ENCODE measurements at places on chromosomes 4 and X.

DNA sequence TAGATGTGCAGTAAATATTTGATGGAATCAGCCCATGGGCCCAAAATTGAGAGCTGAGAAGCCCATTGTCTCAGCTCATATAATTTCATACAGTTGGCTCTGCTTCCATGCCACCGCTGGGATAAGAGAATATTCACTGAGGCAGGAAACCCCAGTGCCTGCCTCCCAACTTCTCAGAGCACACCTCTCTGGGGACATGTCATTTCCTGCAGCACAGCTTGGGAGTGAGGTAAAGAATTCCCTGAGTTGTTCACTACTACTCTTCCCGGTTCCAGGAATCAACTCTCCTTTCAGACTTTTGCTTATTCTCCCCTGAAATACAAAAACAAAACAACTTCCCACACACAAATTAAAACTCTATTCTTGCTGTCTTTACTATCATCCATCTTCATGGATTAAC, 389.3 kb downstream of the MAPK10 start:
- no peak for DNase-seq

- no peak for DNase-seq
Observed at GRCh38 chr4:2961421-2961810, 1.8 kb downstream of the NOP14 start.

DNA sequence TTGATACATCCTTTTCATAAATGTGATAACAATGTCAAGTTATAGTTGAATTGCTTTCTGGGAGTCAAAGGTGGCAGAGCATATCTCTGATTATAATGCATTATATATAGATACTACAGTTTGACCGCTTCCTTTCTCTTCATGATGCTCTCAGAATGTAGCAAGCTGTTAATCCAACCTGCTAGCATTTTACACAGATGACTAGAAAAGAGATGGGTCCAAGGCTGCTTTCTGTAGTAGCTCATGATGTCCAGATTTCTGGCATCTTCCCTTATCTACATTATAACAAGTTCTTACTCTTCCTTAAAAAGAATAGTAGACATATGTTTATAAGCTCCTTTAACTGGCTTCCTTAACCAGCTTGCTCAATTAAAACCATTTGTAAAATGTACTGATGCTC, 192.0 kb downstream of the NWD2 start:
- DNase-seq, result no peak

GRCh38 chrX:65488495-65488894, 46.1 kb downstream of the LAS1L start:
- no peak for DNase-seq

GRCh38 chr4:150256225-150256620, 178.0 kb downstream of the DCLK2 start:
- no peak for DNase-seq

- DNase-seq, result no peak
Observed at GRCh38 chr4:118326585-118326984, 26.2 kb downstream of the PRSS12 start.

DNA sequence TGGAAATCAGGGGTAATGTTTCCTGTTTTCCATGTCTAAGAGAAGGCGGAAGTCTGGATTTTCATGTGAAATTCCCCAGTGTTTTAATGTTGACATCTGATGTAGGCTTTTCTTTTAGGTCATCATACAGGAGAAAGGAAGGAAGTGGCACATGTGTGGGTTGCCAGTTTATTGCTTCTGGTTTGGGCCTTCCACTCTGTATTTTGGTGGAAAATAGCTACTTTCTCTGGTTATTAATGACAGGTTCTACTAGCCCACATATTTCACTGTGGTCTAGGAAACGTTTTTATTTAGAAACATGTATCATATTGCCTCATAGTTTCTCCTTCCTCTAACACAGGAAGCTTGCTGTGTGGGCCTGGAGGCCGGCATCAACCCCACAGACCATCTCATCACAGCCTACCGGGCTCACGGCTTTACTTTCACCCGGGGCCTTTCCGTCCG, 7.2 kb downstream of the PDHA1 start:
- DNase-seq, result no peak

- DNase-seq, result no peak
Observed at GRCh38 chr4:10096978-10097335, 19.6 kb downstream of the WDR1 start.

- no peak for DNase-seq
Observed at GRCh38 chr4:55172694-55173287, 47.4 kb upstream of the KDR start.

DNA sequence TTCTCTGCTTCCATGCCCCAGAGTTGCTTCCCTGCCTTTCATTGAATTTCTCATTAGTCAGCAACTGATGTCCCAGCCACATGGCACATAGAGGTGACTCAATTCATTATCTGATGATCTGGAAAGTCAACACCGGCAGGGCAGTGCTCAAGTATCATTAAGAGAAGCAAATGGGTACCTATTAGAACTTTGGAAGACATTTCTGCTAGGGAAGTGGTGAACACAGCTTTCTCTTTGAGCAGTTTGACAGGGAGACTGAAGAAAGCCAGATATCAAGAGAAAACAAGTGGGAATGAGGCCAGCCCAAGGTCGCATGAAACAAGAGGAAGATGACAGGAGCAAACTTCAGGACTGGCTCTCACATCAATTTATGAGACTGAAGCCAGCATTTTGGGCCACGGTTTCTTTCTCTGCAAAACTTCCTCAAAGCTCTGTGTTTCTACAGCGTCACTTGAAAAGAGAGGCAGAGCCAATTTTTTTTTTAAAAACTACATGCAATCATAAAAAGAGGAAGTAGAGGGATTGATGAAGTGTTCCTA, 108.3 kb upstream of the RPS6KA3 start:
- DNase-seq, result no peak

- DNase-seq, result no peak
Observed at GRCh38 chrX:39157796-39158195, 356.5 kb downstream of the MID1IP1 start.

DNA sequence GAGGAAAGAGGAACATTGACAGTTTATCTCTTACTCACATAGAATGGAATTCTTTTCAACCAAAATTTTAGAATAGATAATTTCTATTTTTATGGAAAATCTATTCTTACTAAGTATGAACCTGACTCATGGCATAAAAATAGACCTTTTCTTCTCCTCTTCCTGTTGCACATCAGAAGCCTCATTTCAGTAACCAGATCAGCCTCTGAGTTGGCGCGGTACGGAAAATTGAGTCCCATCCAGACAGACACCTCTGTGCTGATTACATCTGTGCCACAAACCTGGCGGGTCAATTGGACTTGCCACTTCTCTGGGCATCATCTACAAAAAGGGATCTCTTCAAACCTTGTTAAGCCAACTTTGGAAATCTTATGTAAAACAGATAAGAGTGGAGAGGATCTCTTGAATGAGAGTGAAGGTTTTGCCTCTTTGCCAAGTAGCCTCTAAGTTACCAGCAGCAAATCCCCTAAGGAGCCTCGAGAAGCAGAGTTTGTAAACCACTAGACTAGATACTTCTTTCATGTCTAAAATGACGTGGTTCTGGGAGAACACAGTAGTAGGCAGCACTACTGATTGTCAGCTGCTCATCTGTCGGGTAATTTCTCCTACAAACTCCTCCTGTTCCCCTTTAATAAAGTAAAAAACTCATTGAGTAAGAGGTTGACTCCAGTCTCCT, 37.4 kb downstream of the TENM3 start:
- no peak for DNase-seq

- no peak for DNase-seq
Observed at GRCh38 chrX:38970074-38970473, 168.8 kb downstream of the MID1IP1 start.

DNA sequence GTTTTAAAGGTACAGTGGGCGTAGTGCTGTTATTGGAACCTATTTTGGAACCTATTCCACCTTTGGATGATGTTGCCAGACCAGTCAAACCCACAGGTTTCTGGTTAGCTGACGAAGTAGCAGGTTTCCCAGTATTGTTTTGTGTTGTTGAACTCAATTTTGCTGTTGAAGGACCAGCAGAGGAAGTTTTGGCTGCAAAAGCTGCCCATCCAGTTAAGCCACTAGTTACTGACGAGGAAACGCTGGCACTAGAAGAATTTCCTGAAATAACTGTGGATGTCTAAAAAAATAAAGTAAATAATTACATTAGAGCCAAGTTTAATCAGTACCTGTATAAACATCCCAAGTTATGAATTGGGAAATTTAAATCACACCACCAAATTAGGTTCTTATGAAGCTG, 25.5 kb downstream of the INTS12 start:
- DNase-seq, result no peak

GRCh38 chr4:8410641-8411271, 29.8 kb downstream of the ACOX3 start:
- DNase-seq, result no peak

DNA sequence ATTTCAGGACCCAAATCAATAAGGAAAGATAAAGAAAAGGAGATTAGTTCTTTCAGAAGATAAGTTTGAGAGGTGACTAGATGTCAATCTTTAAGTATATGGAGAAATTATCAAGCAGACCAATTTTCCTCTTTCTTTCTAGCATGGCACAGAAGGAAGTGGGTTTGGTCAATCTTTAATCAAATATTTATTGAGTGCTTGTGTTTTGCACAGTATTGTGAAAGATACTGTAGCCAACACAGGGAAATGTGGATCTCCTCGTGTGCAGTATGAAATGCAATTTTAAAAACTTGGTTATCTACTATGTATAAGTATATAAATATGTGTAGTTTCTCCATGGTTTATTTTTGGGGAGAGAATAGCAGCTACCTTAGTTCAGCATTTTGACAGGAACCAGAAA, 655.2 kb downstream of the RAPGEF2 start:
- no peak for DNase-seq

DNA sequence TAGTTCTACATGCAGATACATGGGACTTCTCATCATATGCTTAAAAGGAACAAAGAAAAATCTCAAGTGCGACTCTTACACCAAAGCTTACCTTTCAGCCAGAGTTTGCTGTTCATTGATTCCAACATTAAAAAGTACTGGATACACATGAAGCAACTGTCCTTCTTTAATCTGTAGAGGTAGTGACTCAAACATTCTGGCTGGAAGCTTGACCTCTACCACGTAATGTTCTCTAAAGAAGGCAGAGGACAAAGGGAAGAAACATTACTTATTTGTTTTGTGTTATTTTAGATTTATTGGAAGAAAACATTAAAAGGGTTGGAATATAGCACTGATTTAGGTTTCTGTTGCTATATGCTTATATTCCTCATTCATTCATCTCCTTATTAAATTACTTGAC, 476.1 kb downstream of the IL15 start:
- DNase-seq, result no peak

GRCh38 chr4:1792832-1793495, at the start of gene FGFR3:
Gene FGFR3 (plus strand): TSS chr4:1793293. CDS start chr4:1793935, 642 bp downstream.
- no peak for DNase-seq

DNA sequence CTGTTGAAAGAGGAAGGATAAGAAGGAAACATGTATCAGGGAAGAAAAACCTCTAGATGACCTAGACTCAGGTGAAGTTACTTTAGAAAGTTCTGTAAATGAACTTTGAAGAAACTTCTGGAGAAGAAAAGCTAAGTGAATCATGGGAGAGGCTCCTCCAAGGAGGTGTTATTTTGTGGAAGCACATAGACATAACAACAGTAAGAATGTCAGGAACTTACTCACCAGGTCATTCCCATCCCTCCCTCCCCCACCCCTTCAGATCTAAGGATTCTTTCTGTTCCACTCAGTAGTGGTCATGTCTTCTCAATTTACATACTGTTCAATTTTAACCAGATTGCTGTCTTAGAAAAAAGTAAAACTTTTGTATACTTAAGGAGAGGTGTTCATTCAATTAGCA, 310.5 kb upstream of the DDX53 start:
- no peak for DNase-seq

DNA sequence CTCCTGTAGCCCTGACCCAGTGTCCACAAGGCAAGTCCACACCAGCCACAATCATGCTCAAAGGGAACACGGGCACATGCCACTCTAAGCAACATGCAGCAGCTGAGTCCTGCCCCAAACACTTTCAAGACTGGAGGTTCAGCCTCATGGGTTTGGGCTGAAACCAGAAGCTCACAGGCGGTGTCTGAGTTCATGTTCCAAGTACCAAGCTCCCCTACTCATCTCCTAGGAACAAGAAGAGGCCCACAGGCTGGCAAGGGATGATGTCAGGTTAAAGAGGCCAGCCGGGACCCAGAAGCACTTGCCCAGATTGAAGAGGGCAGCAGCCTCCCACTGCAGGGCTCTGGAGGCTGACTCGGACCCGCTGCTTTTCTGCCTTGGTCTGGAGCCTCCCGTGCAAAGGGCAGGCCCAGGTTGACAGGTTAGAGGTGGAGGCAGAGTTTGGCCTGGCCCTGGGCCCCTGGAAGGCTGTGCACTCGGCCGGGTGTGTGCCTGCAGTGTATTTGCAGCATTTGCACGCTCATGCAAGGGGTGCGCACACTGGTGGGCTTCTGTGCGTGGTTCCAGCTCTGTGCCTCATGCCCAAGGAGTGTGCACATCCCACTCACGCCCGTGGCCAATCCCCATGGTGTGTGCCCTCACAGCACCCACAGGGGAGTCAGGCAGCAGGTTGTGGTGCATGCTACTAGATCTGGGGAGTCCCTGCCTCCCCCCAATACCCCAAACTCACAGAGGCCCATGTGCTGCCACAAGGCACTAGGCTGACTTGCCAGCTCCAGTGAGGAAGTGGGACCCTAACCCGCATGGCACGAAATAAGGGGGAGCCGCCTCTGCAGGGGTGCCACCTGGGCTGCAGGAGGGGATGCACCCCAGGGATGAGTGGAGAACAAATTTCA, 2.4 kb downstream of the HMX1 start:
- DNase-seq, result no peak

DNA sequence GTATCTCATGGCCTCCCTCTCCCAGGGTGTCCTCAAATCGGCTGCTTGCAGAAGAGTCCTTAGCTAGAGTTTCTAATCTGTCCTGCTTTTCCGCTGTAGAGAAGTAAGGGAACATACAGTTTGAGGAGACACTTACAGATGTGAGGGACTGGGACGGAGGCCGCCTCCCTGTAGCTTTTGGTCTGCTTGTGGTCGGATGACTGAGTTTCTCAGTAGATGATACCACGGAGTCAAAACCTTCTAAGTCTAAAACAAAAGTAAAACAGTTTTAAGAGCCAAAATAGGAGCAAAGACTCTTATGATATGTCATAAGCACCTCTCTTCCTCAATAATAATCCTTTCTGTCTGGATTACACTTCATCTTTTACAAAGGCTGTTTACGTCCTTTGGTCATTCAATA, 34.5 kb upstream of the MAP3K15 start:
- DNase-seq, result no peak

DNA sequence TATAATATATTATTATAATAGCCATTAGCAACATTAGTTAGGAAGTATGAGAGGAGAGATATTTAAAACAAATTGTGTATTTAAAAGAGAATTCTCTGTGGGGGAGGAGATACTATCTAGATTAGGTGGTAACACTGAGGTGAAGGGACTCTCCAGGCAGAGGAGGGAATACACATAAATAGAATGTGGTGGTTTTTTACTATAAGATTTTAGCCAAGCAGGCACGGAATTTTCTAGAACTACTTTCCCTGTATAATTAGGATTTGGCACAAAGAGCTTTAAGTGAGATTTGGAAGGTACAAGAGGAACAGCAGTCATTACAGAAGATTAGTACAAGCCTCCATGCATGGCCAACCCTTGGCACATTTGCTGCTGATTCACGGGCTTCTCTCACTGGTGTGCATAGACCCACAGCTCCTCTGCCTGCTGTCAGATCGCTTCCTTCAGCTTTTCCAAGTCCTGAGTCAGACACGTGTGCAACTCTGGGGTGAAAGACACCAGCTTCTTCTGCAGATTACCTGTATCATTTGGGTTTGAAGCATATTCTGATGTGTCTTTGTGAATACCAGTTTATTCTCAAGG, 685.5 kb downstream of the KCTD8 start:
- no peak for DNase-seq

GRCh38 chr4:71026086-71026485, 32.6 kb downstream of the DCK start:
- no peak for DNase-seq

- no peak for DNase-seq
Observed at GRCh38 chr4:124224256-124224655, 488.3 kb downstream of the ANKRD50 start.
